ENCODE measurements at places on chromosomes 16 and 17.

DNA sequence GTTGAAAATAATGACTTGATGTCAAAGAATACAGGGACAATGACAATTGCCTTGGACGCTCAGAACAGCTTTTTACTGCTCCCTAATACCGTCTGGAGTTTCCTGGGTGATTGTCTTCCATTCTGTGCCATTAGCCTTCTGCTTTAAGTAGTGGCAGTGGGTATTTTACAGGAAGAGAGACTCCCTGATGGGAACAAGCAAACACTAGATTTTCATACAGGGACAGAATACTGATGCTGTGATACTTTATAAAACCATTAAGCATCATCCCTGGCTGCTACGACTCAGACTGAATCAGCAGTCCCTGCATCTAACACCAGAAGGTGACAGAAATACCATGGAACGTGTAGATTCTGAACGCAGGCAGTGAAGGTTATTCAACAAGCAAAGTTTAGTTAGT lies 635.4 kb upstream of the GOT2 start:
- DNase-seq = no peak

GRCh38 chr17:27892542-27892865 lies 661 bp downstream of the LYRM9 start:
- no peak for DNase-seq

GRCh38 chr16:74888232-74888862 lies 96.6 kb downstream of the WDR59 start:
- DNase-seq = no peak

DNA sequence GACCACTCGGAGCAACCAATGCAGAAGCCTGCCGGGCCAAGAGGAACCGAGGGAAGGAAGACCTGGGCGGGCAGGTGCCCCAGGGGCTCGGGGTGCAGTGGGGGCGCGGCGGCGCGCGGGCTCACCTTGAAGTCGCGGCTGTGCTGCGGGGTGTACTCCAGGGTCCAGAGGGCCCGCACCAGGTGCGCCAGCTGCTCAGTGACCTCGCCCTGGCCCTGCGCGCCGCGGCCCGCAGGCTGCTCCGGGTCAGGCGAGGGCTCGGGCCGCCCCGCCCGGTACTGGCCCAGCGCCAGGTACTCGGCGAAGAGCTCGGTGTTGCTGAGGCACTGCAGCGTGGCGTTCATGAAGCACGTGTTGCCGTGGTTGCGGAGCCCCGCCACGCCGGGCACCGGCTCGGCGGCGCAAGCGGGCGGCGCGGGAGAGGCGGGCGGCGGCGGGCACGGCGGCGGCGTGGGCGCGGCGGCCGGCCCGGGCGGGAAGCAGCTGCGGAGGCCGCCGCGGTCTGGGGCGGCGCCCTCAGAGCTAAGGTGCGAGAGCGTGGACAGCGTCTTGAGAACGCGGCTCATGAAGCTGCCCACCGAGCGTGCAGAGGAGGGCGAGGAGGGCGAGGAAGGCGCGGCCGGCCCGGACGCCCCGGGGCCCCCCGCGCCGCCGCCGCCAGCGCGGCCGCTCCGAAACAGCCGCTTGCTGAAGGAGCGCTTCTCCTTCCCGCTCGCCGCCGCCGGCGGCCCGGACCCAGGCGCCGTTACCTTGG lies 562 bp downstream of the USP31 start:
- peak; percentile 24 for DNase-seq
